Activated T-helper 2 cell treated with anti-CD3 and anti-CD28 coated beads, Interferon-gamma antibody, Interleukin-2, Interleukin-4, amounts not matched to agents 10 μg/mL and 5 μg/mL and 100 μg/mL, durations not matched to agents 14 hours and 24 hours and 36 hours (primary cell): ENCODE measurements at places on chromosomes 13 and 19. TPM values are rescaled to one million over a fixed set of nuclear protein-coding genes. Genes with fewer than 3 reads are reported as not detected.

DNA sequence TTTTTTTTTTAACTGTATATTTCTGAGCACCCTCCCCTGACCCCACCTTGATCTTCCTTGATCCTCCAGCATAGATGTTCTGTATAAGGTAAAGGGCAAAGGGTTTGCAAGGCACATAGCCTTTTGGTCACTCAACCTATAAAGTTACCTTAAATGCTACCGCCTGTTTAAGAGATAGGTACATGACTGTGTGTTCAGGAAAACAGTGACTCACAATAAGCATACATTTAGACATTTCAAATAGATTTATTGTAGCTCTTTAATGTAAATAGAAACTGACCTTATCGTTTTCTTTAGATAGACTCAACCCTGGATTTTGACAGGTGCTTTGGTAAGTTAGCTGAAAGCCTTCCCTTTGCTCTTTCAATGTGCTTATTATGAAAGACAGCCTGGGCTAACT, 15.2 kb upstream of the SLC10A2 start:
- no peak for DNase-seq

- no peak for DNase-seq
Measured at GRCh38 chr13:36490055-36490454, 57.8 kb downstream of the CCNA1 start.

GRCh38 chr19:10568062-10568825, 535 bp downstream of the CDKN2D start:
- no peak for DNase-seq

DNA sequence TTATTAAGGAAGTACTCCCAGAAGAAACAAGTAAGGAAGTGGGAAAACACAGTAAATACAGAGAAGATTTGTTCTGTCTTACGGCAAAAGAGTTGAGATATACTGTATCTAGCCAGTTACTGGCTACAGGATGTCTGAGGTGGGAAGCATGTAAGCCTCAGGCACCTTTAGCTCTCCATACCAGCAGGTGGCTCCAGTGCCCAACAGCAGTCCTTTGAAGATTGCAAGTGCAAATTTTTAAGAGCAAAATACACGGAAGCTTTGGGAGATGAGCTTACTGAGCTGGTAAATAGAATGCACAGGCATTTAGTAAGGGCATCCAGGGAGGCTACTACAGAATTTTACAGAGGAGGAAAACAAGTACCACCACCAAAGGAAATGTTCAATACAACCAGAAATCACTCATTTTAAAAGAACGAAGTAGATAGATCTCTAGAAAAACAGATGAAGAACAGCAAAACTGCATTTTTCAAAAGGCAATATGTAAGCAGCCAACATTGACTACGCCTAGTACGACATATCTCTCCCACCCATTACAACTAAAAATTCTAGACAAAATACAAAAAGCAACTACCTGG, 57.9 kb upstream of the VSTM2B start:
- DNase-seq, result no peak

- no peak for DNase-seq
Measured at GRCh38 chr13:101579281-101579802, 126.9 kb downstream of the ITGBL1 start.

- DNase-seq, result no peak
Measured at GRCh38 chr13:54241719-54242118, 1213.1 kb downstream of the OLFM4 start.

DNA sequence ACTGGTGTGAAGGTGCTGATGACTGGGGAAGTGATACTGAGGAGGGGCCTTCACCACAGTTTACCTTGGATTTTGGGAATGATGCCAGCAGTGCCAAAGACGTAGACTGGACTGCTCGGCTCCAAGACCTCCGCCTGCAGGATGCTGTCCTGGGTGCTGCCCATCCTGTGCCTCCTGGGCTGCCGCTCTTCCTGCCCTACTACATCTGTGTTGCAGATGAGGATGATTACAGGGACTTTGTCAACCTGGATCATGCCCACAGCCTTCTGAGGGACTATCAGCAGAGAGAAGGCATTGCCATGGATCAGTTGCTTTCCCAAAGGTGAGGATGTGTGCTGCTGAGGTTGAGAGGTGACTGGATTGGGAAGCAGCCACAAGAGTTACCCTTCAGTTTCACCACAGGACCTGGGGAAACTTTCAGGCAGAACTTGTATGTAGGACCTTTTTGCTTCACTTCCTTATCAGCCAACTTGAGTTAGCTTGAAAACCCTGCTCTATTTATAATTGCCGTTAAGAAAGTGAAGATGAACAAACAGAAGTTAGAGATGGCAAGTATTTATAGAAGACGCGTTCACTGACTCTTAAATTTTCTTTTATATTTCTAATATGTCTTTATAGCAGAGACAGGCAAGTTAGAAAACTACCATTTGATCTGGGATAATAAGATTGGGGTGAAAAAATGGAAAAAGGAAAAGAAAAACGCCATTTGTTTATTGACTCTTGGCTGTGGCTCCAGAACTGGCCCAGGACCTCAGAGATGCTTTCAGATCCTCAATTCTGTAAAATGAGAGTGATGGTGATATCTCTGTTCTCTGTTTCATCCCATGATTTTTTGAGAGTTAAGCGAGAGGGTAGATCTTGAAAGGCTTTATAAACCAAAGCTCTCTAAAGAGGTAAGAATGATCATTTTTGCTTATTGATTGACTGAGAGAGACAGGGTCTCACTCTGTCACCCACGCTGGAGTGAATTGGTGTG, 5.3 kb downstream of the PDCD2L start:
- no peak for DNase-seq

GRCh38 chr13:97141097-97141496, 81.0 kb upstream of the MBNL2 start:
- no peak for DNase-seq

DNA sequence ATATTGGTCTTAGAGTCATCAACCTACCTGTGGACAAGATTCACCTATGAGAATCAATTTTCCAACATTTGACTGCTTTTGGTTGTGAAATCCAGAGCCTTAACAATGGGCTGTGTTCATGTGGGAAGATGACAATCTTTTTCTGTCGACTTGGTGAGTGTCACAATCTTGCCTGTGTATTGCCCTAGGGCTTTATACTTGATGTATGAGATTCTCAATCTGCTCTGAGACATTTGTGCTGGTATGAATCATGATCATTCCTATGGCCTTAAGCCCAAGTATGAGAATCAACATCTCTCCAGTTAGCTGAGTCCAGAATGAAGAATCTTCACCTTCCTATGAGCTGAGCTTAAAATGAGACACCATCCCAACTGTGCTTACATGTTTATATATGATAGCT, 68.7 kb downstream of the ZNF726 start:
- no peak for DNase-seq

Gene CTU1
- 9.7 and 11.0 TPM in 2 replicates for total RNA-seq

Gene CGB2
- 0.28 TPM in 1 of 2 replicates, not detected in the other for total RNA-seq

Gene KLK3
- total RNA-seq, result not detected in 2 replicates

Gene CTXN1
- 0.50 and 0.53 TPM in 2 replicates for total RNA-seq

Gene PEAK3
- 0.11 and 0.18 TPM in 2 replicates for total RNA-seq

Gene PEPD
- 18.9 and 23.8 TPM in 2 replicates for total RNA-seq
